ENCODE measurements at places on chromosomes 4 and X. TPM values are rescaled to one million over a fixed set of nuclear protein-coding genes. Genes with fewer than 3 reads are reported as not detected.

GRCh38 chrX:141405486-141405852 lies 163.2 kb upstream of the SPANXC start:
- H3K27ac ChIP-seq: no peak overlapping the region
- H3K27me3 ChIP-seq: no peaks in the 10 kb centered on the region
- H3K4me1 ChIP-seq: no peaks in the 10 kb centered on the region
- H3K36me3 ChIP-seq: no peaks in the 10 kb centered on the region

GRCh38 chrX:43640482-43640881 lies 15.6 kb upstream of the MAOA start:
- no peak overlapping the region for H3K4me3 ChIP-seq
- DNase-seq: no peak
- no peak overlapping the region for H3K27ac ChIP-seq
- no peaks in the 10 kb centered on the region for H3K27me3 ChIP-seq
- H3K36me3 ChIP-seq: no peaks in the 10 kb centered on the region
- H3K4me1 ChIP-seq: no peaks in the 10 kb centered on the region

TMEM185A gene
- 18.6 TPM for polyA plus RNA-seq

DNA sequence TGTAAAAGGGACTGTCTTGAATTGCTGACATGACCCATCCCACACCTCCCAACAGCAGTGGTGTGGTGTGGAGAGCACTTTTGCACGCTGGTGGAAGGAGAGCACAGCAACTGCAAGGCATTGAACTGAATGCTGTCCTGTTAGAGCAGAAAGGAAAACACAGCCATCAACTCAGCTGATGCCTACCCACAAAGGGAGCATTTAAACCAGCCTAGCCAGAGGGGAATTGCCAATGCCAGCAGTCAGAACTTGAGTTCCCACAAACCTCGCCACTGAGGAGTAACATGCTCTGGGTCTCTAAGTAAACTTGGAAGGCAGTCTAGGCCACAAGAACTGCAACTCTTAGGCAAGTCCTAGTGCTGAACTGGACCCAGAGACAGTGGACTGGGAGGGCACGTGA lies 31.9 kb downstream of the MAGED4 start:
- H3K4me3 ChIP-seq: no peak overlapping the region
- no peak overlapping the region for H3K27ac ChIP-seq
- no peaks in the 10 kb centered on the region for H3K36me3 ChIP-seq
- DNase-seq: no peak
- no peaks in the 10 kb centered on the region for H3K4me1 ChIP-seq

SPANXN4 gene
- polyA plus RNA-seq: not detected

DNA sequence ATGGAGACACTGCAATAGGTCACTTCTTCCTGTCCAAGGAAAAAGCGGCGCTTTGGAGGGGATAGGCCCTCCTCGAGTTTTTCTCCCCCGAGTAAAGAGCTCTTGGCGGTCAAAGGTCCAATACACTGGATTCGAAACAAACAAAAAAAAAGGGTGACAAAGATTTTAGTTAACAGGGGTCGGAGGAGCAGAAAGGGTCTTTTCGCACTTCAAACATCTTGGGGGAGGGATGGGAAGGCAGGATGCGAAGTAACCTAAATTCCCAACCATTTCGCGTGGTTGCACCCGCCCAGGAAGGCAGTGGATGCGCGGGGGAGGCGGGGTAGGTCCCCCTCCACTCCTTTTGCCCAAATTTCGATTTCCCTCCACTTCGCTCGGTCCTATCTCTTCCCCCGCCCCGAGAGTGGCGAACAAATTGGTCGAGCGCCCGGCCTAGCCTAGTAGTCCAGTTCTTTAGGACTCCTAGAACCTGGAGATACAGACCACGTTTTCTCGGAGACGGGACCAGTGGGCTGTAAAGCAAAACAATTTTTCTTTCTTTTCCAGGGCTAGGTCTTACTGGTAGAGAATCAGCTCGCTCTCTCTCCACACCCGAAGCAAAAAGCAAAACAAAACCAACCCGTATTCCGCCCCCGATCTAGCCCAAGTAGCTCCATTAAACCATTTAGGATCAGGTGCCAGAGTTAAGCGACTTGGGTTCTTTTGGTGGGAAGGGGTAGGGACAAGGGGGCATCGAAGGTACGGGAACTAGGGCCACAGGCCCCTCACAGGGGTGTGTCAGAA lies 2.0 kb upstream of the STAG2 start:
- no peaks in the 10 kb centered on the region for H3K4me1 ChIP-seq
- peak overlapping the region; percentile 90 for H3K27ac ChIP-seq
- H3K4me3 ChIP-seq: peak overlapping the region; percentile 83

PCDH19 gene
- 0.75 TPM for polyA plus RNA-seq

DCAF16 gene
- 7.4 TPM for polyA plus RNA-seq

GRCh38 chr4:77121736-77122240 lies 35.2 kb upstream of the CCNG2 start:
- DNase-seq: no peak
- no peaks in the 10 kb centered on the region for H3K36me3 ChIP-seq
- H3K27ac ChIP-seq: no peak overlapping the region
- no peaks in the 10 kb centered on the region for H3K27me3 ChIP-seq
- no peak overlapping the region for H3K4me3 ChIP-seq
- no peaks in the 10 kb centered on the region for H3K4me1 ChIP-seq

- H3K4me1 ChIP-seq: no peaks in the 10 kb centered on the region
- H3K4me3 ChIP-seq: no peak overlapping the region
- H3K27ac ChIP-seq: no peak overlapping the region
- no peak for DNase-seq
- no peaks in the 10 kb centered on the region for H3K36me3 ChIP-seq
Observed at GRCh38 chrX:15356444-15356843, 21.1 kb upstream of the PIGA start.

VGLL1 gene
- 5.5 TPM for polyA plus RNA-seq

GRCh38 chrX:17703201-17703600 lies 34.1 kb upstream of the SCML1 start:
- no peaks in the 10 kb centered on the region for H3K36me3 ChIP-seq
- DNase-seq: no peak
- H3K27me3 ChIP-seq: peaks cover 2% of the 10 kb centered on the region
- no peak overlapping the region for H3K27ac ChIP-seq
- H3K4me3 ChIP-seq: no peak overlapping the region
- no peaks in the 10 kb centered on the region for H3K4me1 ChIP-seq

- H3K4me1 ChIP-seq: no peaks in the 10 kb centered on the region
- no peaks in the 10 kb centered on the region for H3K27me3 ChIP-seq
- H3K4me3 ChIP-seq: peak overlapping the region; percentile 88
- no peak for DNase-seq
- H3K36me3 ChIP-seq: no peaks in the 10 kb centered on the region
- no peak overlapping the region for H3K27ac ChIP-seq
Observed at GRCh38 chr4:121697564-121697963, 784 bp upstream of the ANXA5 start.

SFRP2 gene
- not detected for polyA plus RNA-seq

PHKA1 gene
- 2.6 TPM for polyA plus RNA-seq

PNPLA4 gene
- 45.3 TPM for polyA plus RNA-seq

GRCh38 chr4:174332741-174333493 lies 49.2 kb downstream of the CEP44 start:
- no peaks in the 10 kb centered on the region for H3K4me1 ChIP-seq
- no peak overlapping the region for H3K27ac ChIP-seq
- no peaks in the 10 kb centered on the region for H3K36me3 ChIP-seq
- no peak overlapping the region for H3K4me3 ChIP-seq
- no peak for DNase-seq

DNA sequence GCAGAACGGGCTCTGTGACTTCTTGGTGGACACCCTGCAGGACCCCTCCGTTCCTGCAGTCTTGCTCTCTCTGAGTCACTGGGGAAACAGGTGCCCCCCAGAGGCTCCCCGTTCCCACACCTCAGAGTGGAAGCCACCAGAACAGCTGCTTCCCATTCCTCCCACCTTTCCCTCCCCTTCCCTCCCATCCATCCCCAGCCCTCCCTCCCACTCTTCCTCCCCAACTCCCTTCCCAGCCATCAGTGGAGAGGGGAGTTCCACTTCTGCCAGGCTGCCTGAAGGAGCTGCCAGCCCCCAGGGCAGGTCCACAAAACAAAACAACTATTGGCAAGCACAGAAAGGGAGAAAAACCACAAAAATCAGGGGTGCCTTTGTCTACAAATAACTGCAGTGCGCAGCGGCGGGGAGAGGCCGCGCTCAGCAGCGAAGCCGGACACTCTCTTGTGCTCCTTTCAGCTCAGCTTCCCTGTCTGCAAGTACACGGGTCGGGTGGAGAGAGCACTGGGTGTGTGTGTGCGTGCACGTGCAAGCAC lies 8.1 kb downstream of the SSR4 start:
- no peak overlapping the region for H3K27ac ChIP-seq
- no peaks in the 10 kb centered on the region for H3K4me1 ChIP-seq
- H3K27me3 ChIP-seq: no peaks in the 10 kb centered on the region
- no peaks in the 10 kb centered on the region for H3K36me3 ChIP-seq
- no peak for DNase-seq
- no peak overlapping the region for H3K4me3 ChIP-seq

GRCh38 chrX:97498093-97498492 lies 614.4 kb downstream of the RPA4 start:
- H3K27me3 ChIP-seq: peaks cover 2% of the 10 kb centered on the region
- H3K4me3 ChIP-seq: no peak overlapping the region
- no peak overlapping the region for H3K27ac ChIP-seq
- H3K4me1 ChIP-seq: no peaks in the 10 kb centered on the region
- no peaks in the 10 kb centered on the region for H3K36me3 ChIP-seq

RELL1 gene
- 1.4 TPM for polyA plus RNA-seq

DNA sequence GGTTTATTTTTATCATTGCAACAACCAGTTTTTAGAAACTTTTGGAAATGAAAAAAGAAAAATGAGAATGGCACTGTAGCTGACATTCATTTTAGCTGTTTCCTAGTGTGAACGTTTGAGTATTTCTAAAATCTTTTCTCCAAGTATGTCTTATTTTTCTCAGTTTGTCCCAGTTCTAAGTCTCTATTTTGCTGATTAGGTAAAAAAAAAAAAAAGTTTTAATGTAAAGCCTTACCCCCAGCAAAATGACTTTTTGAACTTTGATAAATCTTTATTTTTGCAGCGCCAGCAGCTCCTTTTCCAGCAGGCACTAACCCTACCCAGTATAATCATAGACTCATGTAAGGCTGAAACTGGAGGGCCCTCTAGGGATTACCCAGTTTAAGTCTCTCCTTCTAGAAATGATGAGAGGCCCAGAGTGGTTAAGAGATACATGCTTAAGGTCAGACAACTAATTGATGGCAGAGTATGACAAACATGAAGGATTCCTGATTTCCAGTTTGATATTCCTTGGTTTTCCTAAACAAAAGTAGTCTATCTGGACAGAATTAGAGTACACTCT lies 84.3 kb upstream of the SLC4A4 start:
- no peak for DNase-seq
- H3K4me1 ChIP-seq: no peaks in the 10 kb centered on the region
- no peak overlapping the region for H3K4me3 ChIP-seq
- H3K27ac ChIP-seq: no peak overlapping the region

- no peaks in the 10 kb centered on the region for H3K36me3 ChIP-seq
- H3K4me1 ChIP-seq: no peaks in the 10 kb centered on the region
- no peaks in the 10 kb centered on the region for H3K27me3 ChIP-seq
- no peak for DNase-seq
Observed at GRCh38 chr4:14783011-14783877, 219.0 kb upstream of the CPEB2 start.

ARHGAP24 gene
- polyA plus RNA-seq: 78.1 TPM

SPARCL1 gene
- 87.4 TPM for polyA plus RNA-seq

RAB9A gene
- polyA plus RNA-seq: 31.1 TPM

CTAG1B gene
- not detected for polyA plus RNA-seq

- peaks cover 35% of the 10 kb centered on the region for H3K4me1 ChIP-seq
- H3K27me3 ChIP-seq: no peaks in the 10 kb centered on the region
- peak; percentile 63 for DNase-seq
- no peaks in the 10 kb centered on the region for H3K36me3 ChIP-seq
Observed at GRCh38 chr4:158805635-158806471, 37.0 kb downstream of the FNIP2 start.

GRCh38 chr4:37747772-37748330 lies 61.7 kb upstream of the RELL1 start:
- no peak for DNase-seq
- H3K27ac ChIP-seq: no peak overlapping the region
- no peak overlapping the region for H3K4me3 ChIP-seq
- H3K4me1 ChIP-seq: no peaks in the 10 kb centered on the region
- H3K36me3 ChIP-seq: no peaks in the 10 kb centered on the region

DNA sequence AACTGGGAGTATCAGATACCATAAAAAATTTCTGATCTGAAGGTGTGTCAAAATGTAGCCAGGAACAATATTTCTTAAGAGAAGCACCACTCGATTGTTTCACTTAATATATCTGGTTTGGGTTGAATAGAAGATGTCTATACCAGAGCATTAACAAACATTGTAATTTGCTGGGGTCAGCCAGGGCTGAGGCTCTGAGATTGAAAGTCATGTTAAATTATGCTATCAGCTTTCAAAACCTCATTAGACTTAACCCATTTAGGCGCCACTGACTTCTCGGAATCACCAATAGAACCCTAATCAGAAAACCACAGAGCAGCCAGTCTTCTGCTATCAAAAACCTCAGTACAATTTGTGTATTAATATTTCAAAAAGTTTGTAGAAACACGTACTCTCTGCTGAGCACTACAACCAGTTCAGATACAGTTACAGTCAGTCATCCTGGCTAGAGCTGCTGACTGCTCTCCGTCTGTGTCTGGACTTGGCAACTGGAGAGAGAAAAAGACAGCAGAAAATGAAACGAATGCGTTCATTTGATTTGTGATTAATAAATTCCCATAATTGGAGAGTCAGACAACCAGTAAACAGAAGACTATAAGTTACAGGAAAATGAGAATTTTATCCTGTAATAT lies 848.6 kb upstream of the PABPC4L start:
- no peaks in the 10 kb centered on the region for H3K36me3 ChIP-seq
- no peaks in the 10 kb centered on the region for H3K4me1 ChIP-seq
- H3K27me3 ChIP-seq: no peaks in the 10 kb centered on the region
- no peak overlapping the region for H3K27ac ChIP-seq

- peaks cover 2% of the 10 kb centered on the region for H3K4me1 ChIP-seq
- no peak for DNase-seq
- no peak overlapping the region for H3K27ac ChIP-seq
- no peaks in the 10 kb centered on the region for H3K36me3 ChIP-seq
Observed at GRCh38 chrX:38055170-38055847, 49.0 kb downstream of the SYTL5 start.

GRCh38 chr4:48575964-48576363 lies 85.9 kb downstream of the ZAR1 start:
- no peaks in the 10 kb centered on the region for H3K4me1 ChIP-seq
- no peak for DNase-seq
- no peak overlapping the region for H3K4me3 ChIP-seq
- no peaks in the 10 kb centered on the region for H3K27me3 ChIP-seq

DNA sequence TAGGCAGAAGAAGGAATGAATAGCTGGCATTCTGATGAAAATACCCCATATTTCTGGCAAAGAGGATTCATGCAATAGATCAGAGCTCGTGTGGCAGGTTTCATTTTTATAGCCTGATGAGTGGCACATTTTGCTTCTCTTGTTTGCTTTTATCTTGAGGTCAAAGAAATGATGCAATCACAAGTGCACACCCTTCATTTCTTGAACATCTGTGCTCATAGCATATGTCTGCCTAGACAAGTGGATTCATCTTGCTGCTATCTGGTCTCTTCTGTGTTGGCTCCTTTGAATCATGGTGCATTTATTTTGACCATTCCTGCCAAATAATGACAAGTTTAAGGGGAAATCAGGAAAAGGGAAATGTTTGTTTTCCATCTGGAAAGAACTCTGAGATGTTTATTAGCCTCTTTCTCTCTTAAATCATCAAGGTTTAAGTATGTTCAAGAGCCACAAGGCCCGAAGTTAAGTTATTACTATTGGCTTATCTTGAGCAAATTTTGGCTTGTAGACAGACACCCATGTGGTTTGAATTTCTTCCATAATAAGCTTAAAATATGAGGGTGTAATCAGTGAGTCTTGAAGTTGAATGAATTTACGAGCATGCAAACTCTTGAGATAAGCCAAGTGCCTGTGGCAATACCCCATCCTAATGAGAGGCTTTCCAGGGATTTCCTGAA lies 59.3 kb upstream of the HS3ST1 start:
- H3K27ac ChIP-seq: no peak overlapping the region
- no peaks in the 10 kb centered on the region for H3K27me3 ChIP-seq
- H3K36me3 ChIP-seq: no peaks in the 10 kb centered on the region
- no peak for DNase-seq
